RPMI7951 (cell line): ENCODE measurements at places on chromosomes 12 and 14. TPM values are rescaled to one million over a fixed set of nuclear protein-coding genes. Genes with fewer than 3 reads are reported as not detected.
A peak's percentile ranks its signal among the peaks of the same experiment; 100 is the strongest.

GRCh38 chr12:28460420-28461130 lies 270.3 kb downstream of the CCDC91 start:
- DNase-seq, result no peak

Gene SOX5
- 1.3 and 1.4 TPM in 2 replicates for total RNA-seq

- no peak for DNase-seq
Observed at GRCh38 chr12:117300174-117300573, 61.3 kb downstream of the NOS1 start.

Gene HPD
- not detected in 2 replicates for total RNA-seq

DNA sequence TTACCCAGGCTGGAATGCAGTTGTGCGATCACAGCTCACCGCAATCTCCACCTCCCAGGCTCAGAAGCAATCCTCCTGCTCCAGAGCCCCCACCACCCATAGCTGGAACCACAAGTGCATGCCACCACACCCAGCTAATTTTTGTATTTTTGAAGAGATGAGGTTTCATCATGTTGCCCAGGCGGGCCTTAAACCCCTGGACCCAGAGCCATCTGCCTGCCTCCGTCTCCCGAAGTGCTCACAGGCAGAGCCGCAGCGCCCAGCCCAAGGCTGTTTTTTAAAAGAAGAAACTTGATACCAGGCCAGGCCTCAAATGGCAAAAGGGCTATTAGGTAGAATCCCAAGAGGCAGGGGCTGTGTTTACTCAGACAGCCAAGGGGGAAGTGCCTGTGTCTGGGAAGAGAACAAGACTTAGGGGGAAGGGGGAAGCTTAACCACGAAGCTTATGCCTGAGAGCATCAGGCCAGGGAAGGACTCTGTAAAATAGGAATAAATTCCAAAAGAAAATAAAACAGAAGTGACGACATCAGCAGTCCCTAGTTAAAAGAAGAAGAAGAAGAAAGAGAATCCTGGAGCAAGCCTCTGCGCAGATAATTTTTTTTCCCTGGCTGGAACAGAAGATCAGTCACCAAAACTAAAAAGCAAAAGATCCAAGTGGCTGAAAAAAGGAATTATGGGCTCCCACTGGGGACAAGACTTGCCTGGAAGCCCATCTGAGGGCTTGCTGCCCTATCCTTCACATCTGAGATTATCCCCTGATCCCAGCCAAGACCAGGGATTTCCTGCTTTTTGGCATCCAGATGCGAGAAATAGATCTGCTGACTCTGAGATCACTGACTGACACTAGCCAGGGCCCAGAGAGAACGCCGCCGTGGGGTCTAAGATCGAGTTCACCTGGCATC lies 170.5 kb downstream of the NDUFA12 start:
- no peak for DNase-seq

DNA sequence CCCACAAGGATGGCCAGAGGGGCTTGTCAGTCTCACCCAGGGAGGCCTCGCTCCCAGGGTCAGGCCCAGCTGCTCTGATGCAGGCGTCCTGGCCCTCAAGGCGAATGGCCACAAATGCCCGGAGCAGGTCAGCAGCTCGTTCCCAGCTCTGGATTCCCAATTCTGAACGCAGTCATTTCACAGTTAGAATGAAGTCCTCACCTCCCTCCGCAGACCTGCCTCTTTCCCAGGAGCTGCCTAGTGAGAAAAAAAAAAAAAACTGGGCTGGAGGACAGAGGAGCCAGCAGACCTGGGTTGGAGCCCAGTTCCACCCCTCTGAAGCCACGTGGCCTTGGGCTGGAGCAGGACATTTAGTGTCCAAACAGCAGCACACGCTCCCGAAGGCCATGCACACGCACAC lies 62.2 kb upstream of the DIO3 start:
- DNase-seq, result no peak

DNA sequence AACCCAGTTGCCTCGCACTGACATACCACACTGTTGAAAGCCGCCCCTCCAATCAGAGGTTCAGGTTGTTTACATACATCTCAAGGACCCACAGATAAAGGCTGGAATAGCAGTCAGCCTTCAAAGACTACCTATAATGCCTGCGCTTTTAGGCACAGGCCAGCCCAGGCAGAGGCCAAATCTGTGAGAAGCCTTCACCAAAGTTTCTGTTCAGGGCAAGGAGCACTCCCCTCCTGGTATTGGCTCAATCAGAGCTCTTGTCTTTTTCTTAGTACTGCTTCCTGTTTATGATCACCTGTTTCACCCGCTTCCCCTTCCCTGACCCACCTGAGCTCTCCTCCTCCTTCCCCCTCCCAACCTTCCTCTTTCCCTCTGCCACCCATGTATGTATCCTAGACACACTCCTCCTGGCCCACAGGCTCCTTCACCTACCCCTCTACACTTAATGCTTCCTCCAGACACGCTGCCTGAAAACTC lies 34.8 kb downstream of the DUSP16 start:
- no peak for DNase-seq

DNA sequence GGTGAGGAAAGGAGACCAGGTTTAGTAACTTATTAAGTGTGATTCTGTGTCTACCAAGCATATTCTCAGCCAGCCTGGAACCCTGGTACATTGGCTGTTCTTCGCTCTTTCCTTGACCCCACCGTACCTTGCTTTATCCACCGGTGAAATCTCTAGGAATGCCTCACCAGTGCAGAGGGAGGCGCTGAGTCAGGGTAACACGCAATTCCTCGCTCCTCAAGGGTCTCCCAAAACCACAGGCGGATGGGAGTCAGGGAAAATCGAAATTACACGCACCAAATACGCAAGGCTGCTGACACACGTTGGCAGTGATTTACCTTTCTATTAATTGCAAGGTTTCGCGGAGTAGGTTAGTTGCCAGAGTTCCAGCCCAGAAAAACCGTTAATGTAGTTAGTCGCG lies 845 bp downstream of the L3HYPDH start:
- DNase-seq, result peak; percentile 63

Gene CCDC177
- not detected in 2 replicates for total RNA-seq

Gene RHOJ
- 0.10 and 0.12 TPM in 2 replicates for total RNA-seq

- peak; percentile 76 for DNase-seq
Observed at GRCh38 chr12:110224379-110225304, 56.4 kb upstream of the ATP2A2 start.

GRCh38 chr14:93984070-93984469 lies 7.7 kb upstream of the ASB2 start:
- peak; percentile 48 for DNase-seq

- peak; percentile 95 for DNase-seq
Observed at GRCh38 chr12:47820631-47821345, 1.1 kb upstream of the HDAC7 start.

DNA sequence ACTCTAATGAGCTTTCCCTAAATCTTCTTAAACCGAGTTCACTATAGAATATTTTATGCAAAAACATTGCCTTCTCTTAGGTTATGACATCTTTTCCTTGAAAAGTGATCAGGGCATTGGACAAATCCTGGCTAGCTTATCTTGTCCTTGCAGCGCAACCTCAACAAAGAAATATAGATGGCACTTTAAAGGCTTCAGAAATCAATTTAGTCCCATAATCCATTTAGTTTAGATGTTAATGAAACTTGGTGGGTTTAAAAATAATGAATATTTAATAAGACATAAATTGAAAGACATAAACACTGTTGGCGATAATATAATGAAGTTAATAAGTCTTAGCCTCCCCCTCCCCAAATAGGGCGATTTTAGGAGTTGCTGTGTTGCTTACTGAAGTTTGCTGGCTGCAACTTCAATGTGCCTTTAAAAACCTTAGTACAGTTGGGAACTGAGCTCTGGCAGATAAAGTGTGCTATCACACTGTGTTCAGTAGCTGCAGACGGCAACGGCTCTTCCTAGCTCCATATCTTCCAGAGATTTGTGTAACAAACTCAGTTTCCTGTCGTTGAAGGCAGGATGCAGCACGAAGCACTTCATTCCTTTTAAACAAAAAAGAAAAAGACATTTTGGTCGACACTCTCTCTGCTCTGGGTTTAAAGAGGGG lies 19.5 kb downstream of the PLXNC1 start:
- DNase-seq, result no peak

GRCh38 chr14:51636109-51636508 lies 15.6 kb upstream of the FRMD6 start:
- DNase-seq, result no peak

- peak; percentile 8 for DNase-seq
Observed at GRCh38 chr12:96986883-96987523, 79.9 kb downstream of the NEDD1 start.

DNA sequence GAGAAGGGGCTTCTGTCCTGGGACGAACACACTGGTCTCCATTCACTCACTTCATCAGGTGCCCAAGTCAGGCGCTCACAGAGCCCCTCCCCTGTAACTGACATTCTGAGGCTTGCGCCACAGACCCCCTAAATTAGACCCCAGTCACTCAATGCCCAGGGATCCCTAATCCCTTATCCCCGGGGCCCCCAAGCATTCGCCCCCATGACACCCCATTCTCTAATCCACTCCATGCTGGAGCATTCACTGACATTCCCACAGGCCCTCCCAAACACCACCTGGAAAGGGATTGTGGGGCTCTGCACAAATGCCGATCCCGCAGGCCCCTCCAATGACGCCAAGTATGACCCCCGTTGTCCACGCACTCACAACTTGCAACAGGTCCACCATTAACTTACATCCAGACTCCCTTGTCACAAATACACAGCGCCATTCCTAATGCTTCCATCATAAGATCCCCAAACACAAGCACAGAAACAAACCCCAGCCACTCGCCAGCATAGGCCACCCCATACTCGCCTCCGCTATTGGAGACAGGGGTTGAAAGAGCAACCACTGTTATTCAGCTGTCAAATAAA lies 1.5 kb downstream of the ZNF605 start:
- DNase-seq, result no peak

- no peak for DNase-seq
Observed at GRCh38 chr12:69054343-69055056, 121.5 kb upstream of the CPM start.

DNA sequence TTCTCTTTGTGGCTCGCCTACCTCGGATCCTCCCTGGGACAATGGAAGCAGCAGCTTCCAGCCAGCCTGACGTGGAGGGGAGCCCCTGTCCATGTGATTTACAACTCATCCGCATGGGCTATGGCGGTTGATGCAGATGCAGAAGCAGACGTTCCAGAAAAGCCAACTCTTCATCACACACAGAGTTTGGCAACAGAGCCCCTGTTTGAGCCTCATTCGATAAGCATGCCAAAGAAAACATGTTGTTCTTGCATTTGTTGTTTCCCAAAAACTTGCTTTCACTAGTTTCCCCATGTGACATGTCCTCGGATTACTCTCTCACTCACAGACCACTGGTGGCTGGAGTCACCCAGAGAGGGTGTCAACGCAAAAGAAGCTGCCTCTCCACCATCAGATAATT lies 16.4 kb upstream of the TC2N start:
- DNase-seq, result no peak

DNA sequence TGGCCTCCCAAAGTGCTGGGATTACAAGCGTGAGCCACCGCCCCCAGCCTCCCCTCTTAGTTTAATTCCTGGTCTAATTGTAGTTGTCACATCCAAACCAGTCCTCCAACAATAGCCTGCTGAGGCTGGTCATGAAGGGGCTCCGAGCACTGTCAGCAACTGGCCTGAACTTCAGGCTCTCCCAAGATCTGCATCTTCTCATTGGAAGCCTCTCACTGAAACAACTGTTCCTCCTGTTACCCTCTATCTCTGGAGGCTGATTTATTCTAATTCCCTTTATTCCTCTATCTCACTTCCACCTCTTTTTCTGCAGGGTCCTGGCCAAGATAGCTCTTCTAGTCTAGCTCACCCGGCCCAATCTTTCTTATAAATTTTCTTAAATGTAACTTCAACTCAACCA lies 89.4 kb downstream of the DUSP16 start:
- DNase-seq, result no peak

GRCh38 chr14:67409461-67409860 lies 2.5 kb downstream of the PLEK2 start:
- DNase-seq, result no peak

Gene PRPH
- 0.12 TPM in 1 of 2 replicates, not detected in the other for total RNA-seq

DNA sequence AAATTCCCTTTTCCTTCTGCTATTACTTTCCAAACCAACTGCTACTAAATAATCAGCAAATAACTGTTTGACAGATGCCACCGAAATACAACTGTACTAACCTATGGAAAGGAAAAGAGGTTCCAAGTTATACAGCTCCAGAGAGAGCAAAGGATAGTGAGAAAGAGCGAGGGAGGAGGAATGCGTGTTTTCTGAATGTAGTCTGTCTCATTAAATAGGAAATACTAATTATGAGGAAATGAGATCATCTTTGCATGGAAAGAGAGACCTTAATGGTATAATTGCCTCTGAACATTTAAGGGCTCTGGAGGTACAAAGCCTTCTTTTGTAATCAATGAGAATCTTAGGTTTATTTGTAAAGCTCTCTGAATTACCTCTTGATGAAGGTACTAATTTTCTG lies 195.2 kb downstream of the APAF1 start:
- no peak for DNase-seq

DNA sequence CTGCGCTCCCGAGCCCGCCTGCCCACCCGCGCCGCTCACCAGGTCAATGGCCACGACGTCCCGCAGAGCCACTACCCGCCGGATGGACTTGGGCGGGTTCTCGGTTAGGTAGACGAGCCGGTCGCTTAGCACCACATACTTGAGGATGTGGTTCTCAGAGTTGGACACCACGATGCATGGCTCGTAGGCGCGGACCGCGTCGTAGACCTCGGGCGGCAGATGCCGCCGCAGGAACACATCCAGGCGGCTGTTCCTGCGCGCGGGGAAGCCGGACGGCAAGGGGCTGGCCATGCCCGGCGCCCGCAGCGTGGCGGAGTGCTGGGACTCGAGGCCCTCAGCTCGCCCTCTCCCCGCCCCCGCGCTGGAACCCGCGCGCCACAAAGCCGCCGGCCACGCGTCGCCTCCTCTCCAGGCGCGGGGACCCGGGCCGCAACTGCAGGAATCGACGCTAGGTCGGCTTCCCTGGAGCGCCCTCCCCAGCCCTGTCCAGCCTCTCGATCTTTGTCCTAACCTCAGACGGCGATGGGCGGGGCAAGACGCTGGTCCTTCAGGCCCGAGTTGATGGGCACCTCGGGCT lies at the start of gene C12orf56:
C12orf56 (minus strand) TSS at position 484 of the 577 bp plus-strand sequence; CDS start at position 291, 193 bp downstream.
- DNase-seq, result peak; percentile 23
